Fibroblast of lung (primary cell): ENCODE measurements at places on chromosomes 7 and 10. TPM values are rescaled to one million over a fixed set of nuclear protein-coding genes. Genes with fewer than 3 reads are reported as not detected.

Gene FAM25A
- total RNA-seq = not detected in 2 replicates

Gene FAM237B
- total RNA-seq = under 0.01 TPM in 1 of 2 replicates, not detected in the other

DNA sequence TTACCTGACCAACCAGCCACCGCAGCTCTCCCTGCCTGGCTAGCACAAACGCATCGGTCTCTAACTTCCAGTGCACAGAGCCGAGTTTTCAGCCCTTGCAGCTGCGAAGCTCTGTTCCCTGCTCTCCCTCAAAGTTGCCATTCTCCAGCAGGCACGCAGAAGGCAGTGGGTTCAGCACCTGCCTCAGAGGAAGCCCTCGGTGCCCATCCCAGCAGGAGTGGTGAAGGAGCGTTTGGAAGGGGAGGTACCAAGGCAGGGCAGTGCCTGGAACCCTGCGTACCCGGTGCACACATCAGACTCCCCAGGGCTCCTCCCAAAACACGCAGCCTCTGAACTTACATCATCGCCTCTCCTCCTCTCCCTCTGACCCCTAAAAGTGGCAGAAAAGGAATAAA, 1.7 kb upstream of the STK32C start:
- DNase-seq = no peak

DNA sequence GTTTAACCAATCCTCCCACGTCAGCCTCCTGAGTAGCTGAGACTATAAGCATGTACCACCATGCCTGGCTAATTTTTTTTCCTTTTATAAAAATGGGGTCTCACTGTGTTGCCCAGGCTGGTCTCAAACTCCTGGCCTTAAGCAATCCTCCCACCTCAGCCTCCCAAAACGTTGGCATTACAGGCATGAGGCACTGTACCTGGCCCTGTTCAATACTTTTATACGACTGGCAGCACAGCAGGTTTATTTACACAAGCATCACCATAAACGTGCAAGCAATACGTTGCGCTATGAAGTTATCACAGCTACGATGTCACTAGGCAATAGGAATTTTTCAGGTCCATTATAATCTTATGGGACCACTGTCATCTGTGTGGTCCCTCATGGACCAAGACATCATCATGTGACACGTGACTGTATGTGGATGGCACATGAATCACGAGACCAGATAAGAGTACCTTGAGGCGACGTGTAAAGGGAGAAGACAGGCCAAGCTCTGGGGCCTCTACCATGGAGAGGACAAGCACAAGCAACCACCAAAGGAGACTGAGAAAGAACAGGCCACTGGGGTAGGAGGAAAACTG, 34.5 kb upstream of the SLC18A3 start:
- no peak for DNase-seq

- DNase-seq = no peak
These were observed 7.7 kb upstream of the TMEM26 start for GRCh38 chr10:61460835-61461234.

DNA sequence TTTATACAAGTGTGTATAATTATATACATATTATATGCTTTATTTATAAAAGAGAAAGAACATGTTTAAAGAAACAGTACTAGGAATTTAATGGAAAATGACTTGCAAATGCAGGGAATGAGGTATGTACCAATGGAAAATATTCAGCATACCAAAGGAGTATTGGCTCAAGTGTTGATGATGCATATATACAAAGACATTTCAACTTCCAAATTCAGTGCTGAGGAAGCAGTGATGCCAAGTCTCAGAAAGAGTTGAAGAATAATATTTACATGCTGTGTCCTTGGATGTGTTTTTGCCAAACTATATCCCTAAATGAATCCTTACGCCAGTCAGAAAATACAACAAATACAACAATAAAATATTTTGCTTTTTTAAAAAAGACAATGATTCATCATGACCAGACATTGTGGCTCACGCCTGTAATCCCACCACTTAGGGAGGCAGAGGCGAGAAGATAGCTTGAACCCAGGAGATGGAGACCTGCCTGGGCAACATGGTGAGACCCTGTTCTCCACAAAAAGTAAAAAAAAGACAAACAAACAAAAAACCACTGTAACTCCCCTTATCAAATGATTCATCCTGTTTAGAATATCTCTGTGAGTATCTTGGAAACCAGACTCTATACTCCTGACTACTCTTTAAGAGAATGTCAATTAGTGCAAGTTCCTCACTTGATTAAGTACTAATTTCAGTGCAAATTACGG, 157.2 kb downstream of the CHRM2 start:
- peak; percentile 76 for DNase-seq

Gene OGDHL
- under 0.01 TPM in 2 replicates for total RNA-seq

GRCh38 chr10:50604809-50605208, 18.9 kb downstream of the SGMS1 start:
- DNase-seq = peak; percentile 51

DNA sequence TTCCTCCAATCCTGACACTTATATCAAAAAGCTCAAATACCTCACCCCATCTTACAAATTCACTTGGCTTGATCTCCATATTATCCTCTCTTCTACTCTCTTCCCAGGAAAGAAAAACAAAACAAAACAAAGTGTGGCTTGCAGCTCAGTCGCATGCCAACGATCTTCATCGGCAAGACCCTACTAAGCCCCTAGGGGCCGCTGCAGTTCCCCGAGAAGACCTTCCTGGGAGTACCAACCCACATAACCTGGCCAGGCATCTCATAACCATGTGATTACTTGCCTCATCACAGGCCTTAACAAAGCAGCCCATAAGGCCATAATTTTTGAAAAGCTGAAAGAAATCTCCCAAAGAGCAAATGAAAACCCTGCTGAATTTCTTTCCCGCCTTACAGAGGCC, 103.7 kb downstream of the ZNF92 start:
- no peak for DNase-seq

- DNase-seq = no peak
These were observed 2.9 kb downstream of the NUP205 start for GRCh38 chr7:135560631-135561030.

Gene TYW1B
- 2.6 and 6.1 TPM in 2 replicates for total RNA-seq

DNA sequence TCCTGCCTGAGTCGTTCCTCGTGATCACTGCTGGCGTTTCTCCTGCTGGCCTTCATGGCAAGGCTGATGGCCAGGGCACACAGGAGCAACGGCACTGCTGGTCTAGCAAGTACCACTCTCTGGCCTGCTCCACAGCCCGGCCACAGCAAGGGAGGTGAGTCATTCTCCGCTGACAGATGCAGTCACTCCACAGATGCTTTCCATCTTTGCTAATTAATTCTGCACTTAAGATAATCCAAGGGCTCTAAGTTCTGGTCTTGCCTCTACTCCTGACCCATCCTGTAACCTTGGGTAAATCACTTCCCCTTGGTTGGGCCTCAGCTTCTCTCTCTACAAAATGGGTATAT, 244.4 kb downstream of the RPS24 start:
- DNase-seq = peak; percentile 66

- DNase-seq = no peak
These were observed 102.5 kb downstream of the FGFR2 start for GRCh38 chr10:121495719-121496118.

DNA sequence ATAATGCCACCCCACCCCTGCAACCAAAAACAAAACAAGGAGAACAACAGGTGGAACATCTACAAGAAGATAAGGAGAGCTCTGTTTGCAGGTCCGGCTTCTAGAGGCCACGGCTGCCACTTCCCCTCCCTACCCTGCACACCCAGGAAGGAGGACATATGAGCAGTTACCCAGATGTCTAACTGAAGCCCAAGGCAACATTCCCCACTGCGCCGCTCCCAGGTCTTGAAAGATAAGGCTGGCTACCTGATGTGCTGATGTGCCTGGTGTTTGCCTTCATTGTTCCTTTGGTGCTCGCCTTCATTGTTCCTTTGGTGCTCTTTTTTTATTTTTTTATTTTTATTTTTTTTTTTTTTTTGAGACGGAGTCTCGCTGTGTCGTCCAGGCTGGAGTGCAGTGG, 21.0 kb downstream of the HPS6 start:
- DNase-seq = no peak

Gene ITPRID1
- total RNA-seq = not detected in 2 replicates

DNA sequence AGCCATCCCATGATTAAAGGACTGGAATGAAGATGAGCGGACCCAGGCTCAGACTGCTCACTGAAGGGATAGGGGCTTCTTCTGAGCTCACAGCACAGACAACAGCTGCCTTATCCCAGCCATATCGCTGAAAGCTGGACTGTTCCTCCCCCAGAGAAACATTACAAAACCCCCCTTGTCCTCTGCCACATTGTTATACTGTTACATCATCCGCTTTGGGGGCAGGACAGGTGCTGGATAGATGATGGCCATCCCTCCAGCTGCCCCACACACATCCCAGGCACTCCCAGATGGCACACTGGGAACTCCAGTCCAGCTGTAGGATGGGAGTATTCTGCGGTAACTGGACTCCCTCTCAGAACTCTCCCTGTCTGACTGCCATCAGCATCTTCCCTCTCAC, 58.7 kb upstream of the BTRC start:
- DNase-seq = no peak

Gene EFCAB10
- total RNA-seq = not detected in 2 replicates

DNA sequence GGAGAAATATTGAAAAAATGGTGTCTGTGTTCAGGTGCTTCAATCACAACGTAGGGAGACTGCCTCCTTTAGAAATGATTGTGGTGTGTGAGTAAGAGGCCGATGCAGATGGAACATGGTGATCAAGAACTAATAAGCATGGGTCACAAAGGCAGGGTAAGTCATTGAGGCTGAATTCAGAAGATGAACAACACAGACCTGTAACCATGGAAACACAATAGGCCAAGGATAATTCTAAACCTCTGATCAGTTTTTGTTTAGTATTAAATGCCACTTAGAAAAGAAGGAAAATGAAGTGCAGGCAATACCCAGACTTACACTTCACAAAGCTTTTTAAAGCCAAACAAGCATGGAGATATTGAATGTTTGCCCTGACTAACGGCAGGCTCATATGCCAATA, 32.8 kb upstream of the TAS2R16 start:
- no peak for DNase-seq

DNA sequence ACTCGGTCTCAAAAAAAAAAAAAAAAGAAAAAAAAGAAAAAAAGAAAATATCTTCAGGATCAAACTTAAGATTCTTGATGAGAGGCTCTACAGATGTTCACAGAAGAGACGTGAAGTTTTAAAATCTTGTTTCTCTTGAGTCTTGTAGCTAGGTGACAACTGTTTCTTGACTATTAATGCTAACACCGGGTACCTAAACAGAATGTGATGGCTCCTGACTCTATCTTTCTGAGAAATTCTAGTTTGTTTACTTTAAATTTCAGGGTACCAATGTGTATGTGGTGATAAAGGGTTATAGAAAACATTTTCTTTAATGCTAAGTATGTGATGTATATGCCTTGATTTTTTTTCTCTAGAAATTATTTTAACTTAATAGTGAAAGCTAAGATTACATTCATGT, 61.0 kb downstream of the DAGLB start:
- no peak for DNase-seq

Gene COL28A1
- under 0.01 and 0.17 TPM in 2 replicates for total RNA-seq

Gene GIMAP2
- total RNA-seq = 13.9 and 16.2 TPM in 2 replicates

- no peak for DNase-seq
These were observed 66.4 kb upstream of the TNRC18 start for GRCh38 chr7:5489991-5490536.

- DNase-seq = peak; percentile 94
These were observed 28.1 kb downstream of the XPNPEP1 start for GRCh38 chr10:109895095-109895818.

Gene NPY4R
- not detected in 2 replicates for total RNA-seq

GRCh38 chr7:12504149-12504548, 66.4 kb upstream of the SCIN start:
- DNase-seq = no peak

Gene MBL2
- total RNA-seq = not detected in 2 replicates

GRCh38 chr7:22083704-22084240, 138.1 kb upstream of the CDCA7L start:
- peak; percentile 18 for DNase-seq

Gene ZNF727
- 1.5 and 6.4 TPM in 2 replicates for total RNA-seq

DNA sequence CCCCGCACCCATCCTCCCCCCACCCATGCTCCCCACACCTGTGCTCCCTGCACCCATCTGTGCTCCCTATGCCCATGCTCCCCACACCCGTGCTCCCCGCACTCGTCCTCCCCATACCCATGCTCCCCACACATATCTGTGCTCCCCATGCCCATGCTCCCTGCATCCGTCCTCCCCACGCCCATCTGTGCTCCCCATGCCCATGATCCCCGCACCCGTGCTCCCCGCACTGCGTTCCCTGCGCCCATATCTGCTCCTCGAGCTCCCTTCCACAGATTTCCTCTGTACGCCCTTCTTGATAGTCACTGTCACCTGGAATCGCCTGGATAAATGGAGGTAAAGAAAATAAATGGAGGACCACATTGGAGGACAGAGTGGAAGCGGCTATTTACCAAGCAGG, 9.9 kb downstream of the DIP2C start:
- DNase-seq = no peak

DNA sequence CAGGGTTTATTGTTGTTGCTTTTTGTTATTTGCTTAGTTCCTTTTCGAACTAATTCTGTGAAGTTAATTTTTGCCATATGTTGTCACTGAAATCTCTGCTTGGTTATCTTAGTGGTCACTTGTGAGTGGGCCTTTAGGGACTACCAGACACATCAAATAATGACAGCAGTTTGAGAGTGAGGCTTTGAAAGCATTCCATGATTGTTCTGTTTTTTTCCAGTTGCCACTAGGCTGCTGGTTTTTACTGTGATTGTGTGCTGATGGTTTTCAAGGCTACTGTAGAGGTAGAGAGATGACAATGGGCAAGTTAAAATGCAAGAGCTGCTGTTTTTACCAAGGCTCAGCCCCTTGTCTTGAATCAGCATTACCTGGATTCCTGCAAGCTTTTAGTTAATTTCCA, 20.0 kb downstream of the SEPTIN7 start:
- DNase-seq = no peak

- DNase-seq = no peak
These were observed 93.6 kb downstream of the NHLRC2 start for GRCh38 chr10:113948048-113948447.

- DNase-seq = peak; percentile 20
These were observed 828.8 kb upstream of the MBL2 start for GRCh38 chr10:53601260-53601875.

Gene TEX47
- not detected in 2 replicates for total RNA-seq

Gene EGFR
- total RNA-seq = 36.0 and 55.3 TPM in 2 replicates

Gene AKR1B15
- total RNA-seq = not detected in 2 replicates

DNA sequence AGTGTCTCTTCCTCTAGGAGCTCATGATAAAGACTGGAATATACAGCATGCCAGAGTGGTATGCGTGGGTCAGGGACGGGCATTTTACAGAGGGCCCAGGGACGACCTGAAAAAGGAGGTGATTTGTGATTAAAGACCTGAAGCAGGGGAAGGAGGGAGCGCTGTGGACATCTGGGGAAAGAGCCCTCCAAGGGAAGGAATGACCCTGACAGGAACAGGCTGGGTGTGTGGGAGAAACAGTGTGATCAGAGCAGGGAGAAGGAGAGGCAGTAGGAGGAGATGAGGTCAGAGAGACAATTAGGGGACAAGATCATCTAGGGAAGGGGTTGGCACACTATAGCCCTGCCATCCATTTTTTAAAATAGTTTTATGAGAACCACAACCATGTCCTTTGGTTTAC, 3.4 kb upstream of the RASSF4 start:
- DNase-seq = no peak

GRCh38 chr10:52752801-52753445, 19.7 kb downstream of the MBL2 start:
- DNase-seq = no peak

Gene FKBP9
- 242 and 274 TPM in 2 replicates for total RNA-seq
